ENCODE measurements at places on chromosomes 3 and 15.

GRCh38 chr3:78712270-78712669, 1055.5 kb downstream of the ROBO1 start:
- no peak for DNase-seq

GRCh38 chr3:132623646-132624045, 26.6 kb downstream of the ACKR4 start:
- no peak for DNase-seq

GRCh38 chr3:177358091-177358976, 161.1 kb upstream of the TBL1XR1 start:
- DNase-seq: peak; percentile 92

DNA sequence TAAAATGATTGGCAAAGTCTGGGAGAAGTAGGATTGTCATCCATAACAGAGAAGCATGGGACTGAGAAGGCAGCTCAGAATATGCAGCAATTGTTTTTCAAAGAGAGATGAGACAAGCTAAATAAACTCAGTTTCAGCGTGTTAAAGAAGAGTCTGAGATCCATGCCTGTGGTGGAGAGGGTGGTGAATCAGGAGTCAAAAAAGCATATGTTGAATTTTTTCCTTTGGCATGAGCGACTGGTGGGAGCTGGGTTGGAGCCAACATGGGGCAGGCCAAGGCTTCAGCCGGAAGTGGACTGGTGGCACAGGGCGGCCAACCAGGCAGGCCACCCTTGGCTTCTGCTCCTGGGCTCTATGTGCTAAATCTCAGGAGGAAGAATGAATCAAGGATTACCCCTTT, 102.0 kb downstream of the SST start:
- DNase-seq: no peak

Data from suppressor macrophage treated with lipopolysaccharide for 4 hours (primary cell).